ENCODE measurements at places on chromosomes 12 and 14.

DNA sequence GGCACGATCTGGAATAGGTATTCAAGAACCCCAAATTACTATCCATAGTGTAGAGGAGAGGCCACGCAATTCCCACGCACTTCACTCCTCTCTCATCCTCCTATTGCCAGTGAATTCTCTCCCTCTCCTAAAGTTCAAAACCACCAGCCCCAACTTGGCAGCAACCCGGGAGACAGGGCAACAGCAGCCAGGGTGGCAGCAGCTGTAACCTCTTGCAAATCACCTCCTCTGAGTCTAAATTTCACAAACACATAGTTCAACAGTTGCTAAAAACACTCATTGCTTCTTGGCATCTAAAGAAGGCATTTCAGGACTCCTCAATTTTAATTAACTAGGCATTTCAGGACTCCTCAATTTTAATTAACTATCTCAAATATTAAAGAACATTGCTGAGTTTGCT, 37.7 kb upstream of the MANSC4 start:
- DNase-seq: no peak

- no peak for DNase-seq
These were observed 55.7 kb downstream of the NINJ2 start for GRCh38 chr12:607541-608001.

- DNase-seq: no peak
These were observed at the start of gene STAC3 for GRCh38 chr12:57250956-57251355. TSS of gene STAC3 (minus strand) at chr12:57251187. CDS start at chr12:57249636, 1,551 bp downstream.

DNA sequence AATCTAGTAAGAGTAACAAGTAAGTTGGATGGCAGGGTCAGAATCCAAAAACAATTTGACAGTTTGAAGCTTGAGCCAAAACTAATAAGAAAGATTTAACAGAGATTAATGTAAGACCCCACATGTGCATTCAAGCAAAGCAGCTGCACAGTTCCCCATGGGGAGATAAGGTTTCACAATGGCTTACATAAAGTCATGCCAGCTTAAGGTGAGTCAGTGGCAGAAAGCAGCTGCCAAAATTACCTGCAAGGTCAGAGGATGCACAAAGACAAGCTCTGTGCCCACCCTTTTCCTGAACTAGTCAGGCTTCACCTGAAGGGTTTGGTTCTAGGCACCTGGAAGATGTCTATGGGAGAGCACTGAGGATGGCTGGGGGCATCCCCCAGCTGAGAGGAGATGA, 36.6 kb upstream of the KRT77 start:
- DNase-seq: no peak

DNA sequence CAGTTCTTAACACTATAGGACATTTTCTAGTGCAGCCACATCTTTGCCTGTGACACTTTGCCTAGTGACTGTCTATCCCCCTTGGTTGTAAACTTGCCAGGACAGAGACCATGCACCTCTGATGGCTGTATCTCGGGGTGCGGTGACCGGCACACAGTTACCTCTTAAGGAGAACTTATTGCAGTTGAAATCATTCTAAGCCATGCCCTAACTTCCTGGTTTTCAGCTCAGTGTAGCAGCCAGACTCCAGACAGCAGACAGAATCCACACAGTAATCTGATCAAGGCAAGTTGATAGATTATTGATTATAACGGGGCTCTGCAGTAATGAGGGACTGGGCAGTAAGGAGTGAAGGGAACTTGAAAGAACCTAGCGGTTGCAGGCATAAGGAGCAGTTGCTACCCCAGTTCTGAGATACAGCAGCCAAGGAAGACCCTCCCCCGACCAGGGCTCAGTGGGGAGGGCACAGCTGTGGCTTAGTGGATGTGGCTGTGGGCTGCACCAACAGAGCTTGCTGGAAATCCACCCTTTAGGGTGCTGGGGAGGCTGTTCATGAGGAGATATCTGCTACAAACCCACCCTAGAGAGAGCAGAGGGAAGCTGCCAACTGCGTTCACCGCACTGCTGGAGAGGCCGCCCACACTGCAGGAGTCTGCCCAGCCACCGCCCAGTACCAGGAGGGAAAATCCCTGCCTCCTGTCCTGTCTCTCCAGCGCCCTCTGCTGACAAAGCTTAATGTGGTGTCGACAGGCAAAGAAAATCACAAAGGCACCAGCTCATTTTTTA, 58.2 kb upstream of the BEGAIN start:
- DNase-seq: peak; percentile 69

DNA sequence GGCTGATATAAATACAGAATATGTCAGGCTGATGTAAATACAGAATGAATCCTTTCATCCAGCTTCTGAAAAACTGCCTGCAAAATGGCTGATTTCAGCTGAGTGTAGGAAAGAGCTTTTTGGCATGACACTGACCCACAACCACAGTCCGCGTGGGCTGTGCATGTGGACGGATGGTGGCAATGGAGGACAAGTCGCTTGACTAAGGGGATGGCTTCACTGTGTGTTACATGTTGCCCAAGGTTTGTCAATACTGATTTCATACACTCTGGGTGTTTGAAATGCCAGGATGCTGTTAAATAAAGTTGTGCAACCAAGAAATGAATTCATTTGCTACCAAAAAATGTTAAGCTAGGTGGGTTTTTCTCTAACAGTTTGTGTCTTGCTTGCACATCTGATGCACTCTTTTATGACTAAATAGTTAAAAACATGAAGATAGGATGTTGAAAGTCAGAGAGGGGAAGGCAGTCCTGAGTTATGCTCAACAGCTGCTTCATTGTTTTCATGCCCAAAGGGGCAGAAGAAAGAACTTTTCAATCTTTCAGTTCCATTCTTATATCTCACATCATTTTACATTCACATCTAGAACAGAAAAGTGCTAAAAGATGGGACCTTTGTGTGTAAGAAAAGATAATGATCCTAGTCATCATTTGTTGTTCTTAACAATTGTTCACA, 36.5 kb upstream of the OVCH1 start:
- DNase-seq: no peak

GRCh38 chr12:55744340-55745030, 1.6 kb downstream of the GDF11 start:
- DNase-seq: no peak

GRCh38 chr14:92701826-92702225, 46.6 kb downstream of the LGMN start:
- DNase-seq: no peak

DNA sequence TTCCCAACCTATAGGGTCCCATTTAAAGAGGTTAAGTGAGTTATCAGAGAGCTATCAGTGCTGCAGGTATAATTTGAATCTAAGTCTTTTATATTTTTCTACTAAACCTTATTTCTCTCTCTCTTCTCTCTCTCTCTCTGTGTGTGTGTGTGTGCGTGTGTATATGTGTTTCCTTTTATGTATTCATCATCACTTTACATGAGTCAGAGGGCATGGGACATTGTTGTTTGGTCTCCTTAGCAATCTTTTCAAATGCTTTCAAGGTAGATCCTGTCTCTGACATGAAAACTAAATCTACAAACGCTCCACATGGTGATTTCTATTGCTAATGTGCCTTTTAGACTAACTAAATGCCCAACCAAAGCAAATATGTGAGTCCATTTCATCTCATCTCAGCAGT, 459.7 kb downstream of the BTG1 start:
- peak; percentile 2 for DNase-seq

- DNase-seq: no peak
These were observed 37.5 kb downstream of the P2RX7 start for GRCh38 chr12:121170151-121170550.

- no peak for DNase-seq
These were observed 1.4 kb upstream of the MAP4K5 start for GRCh38 chr14:50533806-50534205.

DNA sequence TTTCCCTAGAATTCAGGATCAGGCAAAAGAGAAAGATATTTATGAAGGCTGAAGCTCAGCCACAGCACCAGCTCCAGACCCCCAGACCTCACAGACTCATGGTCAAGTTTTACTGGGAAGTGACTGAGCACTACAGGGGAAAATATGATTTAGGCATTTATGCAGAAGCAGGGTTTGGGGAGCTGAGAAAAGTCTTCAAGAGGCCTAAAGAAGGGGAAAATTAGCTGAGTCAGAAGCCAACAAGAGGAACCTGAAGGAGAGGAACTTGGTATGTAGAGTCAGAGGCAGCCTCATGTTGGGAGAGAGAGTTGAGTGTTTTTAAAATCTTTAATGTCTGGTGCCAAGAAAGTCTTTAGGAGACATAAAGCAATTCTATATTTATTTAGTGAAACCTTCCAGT, 63.0 kb downstream of the FOS start:
- DNase-seq: no peak

GRCh38 chr12:16347391-16348298, at the start of gene MGST1:
TSS of gene MGST1 (plus strand) at chr12:16347645. CDS start at chr12:16354253, 6,608 bp downstream.
- DNase-seq: peak; percentile 26

DNA sequence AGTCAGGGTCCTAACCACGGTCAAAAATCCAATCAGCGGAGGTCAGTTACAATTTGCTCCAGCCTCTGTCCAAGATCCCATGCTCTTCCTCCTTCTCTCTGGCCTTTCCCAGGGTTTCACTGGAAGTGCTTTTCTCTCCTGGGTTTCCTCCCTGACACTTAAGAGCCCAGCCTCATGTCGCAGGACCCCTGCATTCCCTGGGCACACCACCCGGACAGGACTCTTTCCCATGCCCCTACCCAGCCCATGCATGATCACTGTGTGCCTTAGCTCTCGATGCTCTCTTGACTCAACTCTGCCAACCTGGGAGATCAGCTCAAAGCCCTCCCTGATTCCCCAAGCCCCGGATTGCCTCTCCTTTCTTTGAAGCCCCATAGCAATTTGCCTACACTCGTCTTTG, 15.5 kb upstream of the TAC3 start:
- no peak for DNase-seq

GRCh38 chr14:92619671-92620456, 106.3 kb downstream of the RIN3 start:
- no peak for DNase-seq

- peak; percentile 24 for DNase-seq
These were observed 183.6 kb upstream of the SLC38A2 start for GRCh38 chr12:46556105-46556559.

GRCh38 chr14:66135831-66136230, 350.3 kb upstream of the CCDC196 start:
- DNase-seq: no peak

DNA sequence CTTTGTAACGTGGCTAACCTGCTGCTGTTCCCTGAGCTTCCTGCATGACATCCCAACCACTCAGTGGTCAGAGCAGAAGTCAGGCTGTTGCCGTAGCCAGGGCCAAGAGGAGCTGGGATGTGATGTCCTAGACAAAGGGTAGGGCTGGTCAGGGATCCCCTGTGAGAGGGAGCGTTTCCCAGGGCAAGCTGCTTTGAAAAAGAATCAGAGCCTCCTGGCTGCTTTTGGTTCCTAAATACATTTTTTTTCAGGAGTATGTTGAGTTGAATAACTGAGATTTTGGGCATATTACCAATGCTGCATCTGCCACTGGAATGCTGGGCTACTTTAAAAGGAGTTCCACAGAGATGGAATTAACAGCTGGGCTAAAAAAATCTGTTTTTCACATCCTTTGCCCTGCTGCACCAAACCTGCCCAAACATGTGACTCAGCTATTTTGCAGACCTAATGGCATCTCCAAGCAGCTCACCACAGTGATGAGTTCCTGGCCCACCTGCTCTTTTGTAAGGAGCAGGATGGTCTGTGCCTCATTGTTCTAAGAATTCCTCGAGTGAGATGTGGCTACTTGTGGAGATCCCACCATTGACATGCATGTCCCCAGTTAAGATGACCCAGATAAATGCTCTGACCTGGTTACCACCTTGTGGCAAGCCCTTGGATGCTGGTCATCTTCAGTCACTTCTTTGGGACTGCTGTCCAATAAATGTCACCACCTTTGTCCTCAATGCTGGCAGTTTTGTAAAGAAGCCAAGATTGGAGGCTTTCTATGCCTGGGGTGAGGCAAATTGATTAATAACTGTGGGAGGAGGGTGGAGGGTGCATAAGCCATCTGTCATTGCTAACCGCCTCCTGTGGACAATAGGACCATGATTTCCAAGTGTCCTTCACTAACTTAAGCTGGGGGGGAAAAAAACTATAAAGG, 24.1 kb downstream of the ANKRD13A start:
- peak; percentile 41 for DNase-seq

GRCh38 chr12:67430708-67431335, 161.7 kb downstream of the CAND1 start:
- no peak for DNase-seq

DNA sequence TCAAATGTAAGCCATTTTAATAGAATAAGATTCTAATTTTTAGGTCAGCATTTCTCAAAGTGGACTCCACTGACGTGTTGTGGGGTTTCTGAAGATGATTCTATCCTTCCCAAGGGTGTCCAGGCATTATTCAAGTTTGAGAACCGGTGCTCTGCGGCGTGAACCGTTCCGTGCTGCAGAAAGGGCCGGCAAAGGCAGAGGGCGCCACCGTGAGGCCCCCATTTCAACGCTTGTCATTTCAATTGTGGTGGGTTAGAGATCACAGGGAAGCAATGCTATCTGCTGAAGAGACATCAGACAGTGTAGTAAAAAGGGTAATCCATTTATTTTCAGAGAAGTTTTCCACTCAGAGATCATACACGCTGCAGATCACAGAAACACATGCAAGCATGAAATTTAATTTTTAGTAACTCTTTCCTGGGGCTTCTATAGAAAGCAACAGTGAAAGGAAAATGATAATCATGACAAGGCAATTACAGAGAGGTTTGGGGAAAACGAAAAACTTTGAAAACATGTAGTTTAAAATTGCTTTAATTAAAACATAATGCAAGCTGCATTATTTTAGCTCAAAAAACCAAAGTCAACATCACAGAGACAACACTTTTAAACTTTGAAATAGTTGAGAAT, 201.7 kb downstream of the EXOC5 start:
- no peak for DNase-seq

- DNase-seq: no peak
These were observed 25.9 kb upstream of the SRSF5 start for GRCh38 chr14:69741055-69741454.

DNA sequence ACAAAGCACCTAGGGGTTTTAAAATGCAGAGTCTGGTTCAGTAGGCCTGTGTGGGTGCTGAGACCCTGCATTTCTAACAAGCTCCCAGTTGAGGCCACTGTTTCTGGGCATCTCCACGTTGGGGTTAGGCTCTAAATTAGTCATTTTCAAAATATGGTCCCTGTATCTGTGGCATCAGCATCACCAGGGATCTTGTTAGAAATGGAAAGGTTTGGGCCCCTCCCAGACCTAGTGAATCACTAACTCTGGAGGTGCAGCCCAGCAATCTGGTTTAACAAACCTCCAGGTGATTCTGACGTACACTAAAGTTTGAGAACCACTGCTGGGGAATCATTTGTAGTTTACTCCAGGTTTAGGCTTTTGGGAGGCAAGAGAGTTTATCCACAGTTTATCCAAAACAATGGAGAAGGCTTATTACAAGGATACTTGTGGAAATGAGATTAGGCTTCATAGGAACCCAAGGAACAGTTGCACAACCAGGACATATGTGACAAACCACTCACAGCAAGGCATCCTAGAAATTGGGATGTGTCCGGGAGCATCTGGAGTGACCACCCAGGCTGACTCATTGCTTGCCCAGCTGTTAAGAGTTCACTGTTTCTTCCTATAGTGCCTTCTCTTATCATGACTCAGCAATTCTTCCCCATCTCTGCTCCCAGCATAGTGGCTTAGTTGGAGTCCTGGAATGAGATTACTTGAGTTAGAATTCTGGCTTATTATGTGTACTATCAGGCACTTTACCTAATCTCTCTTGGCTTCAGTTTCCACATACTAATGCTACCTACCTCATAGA, 71.6 kb upstream of the STXBP6 start:
- DNase-seq: peak; percentile 47

GRCh38 chr12:11705010-11705409, 55.5 kb downstream of the ETV6 start:
- DNase-seq: peak; percentile 39

All from hepatic stellate cell (primary cell).